ENCODE measurements at places on chromosomes 12 and 14.

- no peak for DNase-seq
These were observed 117.7 kb downstream of the GLT1D1 start for GRCh38 chr12:128970941-128971340.

- no peak for DNase-seq
These were observed 132.2 kb upstream of the TMTC2 start for GRCh38 chr12:82554529-82554928.

GRCh38 chr12:52822771-52823510, 9.0 kb upstream of the KRT4 start:
- no peak for DNase-seq

DNA sequence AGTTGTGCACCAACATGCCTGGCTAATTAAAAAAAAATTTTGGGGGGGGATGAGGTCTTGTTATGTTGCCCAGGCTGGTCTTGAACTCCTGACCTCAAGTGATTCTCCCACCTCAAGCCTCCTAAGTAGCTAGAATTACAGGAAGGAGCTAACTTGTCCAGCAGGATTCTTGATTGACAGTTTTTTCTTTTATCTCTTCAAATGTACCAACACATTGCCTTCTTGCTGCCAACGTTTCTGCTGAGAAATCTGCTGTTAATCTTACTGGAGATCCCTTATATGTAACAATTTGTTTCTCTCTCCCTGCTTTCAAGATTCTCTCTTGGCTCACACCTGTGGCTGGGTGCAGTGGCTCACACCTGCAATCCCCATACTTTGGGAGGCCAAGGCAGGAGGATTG, 22.4 kb upstream of the MARK3 start:
- no peak for DNase-seq

DNA sequence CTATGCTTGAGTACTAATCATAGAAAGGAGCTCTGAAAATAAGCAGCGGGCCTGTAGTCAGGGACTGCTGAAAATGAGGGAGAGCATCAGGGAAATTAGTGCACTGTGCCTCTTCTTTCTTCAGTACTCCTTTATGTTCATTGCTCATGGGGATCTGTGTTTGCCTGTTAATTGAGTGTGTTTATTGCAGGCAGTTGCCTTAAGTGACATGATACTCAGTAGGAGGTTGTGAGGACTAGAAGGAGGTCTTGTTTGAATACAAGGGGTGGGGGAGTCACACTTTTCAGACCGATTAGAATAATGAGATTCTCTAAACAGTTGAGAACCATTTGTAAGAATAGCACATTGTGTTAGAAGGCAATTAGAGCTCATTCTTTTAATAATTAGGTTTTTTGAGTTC, 102.6 kb upstream of the SLCO1C1 start:
- no peak for DNase-seq

- DNase-seq = no peak
These were observed 2.7 kb downstream of the CMTM5 start for GRCh38 chr14:23379366-23380196.

- DNase-seq = no peak
These were observed 31.4 kb upstream of the SPTLC2 start for GRCh38 chr14:77647853-77648252.
